ENCODE measurements at places on chromosomes 7 and 10.

- peaks cover 4% of the 10 kb centered on the region for H3K27me3 ChIP-seq
- no peak for DNase-seq
- H3K27ac ChIP-seq: no peak overlapping the region
These were observed 55.7 kb upstream of the PTER start for GRCh38 chr10:16381083-16381482.

DNA sequence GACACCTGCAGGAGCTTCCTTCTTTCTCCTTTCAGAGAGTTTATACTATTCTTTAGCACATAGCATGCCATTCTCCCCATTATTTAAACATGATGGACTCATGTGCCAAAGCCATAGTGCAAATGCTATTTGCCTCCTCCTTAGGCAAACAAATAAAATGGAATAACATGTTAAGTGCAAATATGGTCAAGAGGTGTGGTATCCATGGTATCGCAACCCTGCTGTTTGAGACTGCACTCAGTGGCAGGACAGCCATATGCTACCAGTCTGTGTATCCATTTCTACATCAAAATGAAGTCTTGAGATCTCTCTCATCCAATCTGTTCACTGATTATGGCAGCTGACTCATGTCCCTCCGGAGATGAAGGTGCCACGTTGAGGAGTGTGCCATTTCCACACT, 22.8 kb downstream of the HEPACAM2 start:
- H3K27ac ChIP-seq: no peak overlapping the region
- no peaks in the 10 kb centered on the region for H3K4me1 ChIP-seq
- no peak overlapping the region for H3K4me3 ChIP-seq
- DNase-seq: no peak
- H3K27me3 ChIP-seq: peaks cover 15% of the 10 kb centered on the region

- H3K4me3 ChIP-seq: no peak overlapping the region
- no peak overlapping the region for H3K27ac ChIP-seq
- no peaks in the 10 kb centered on the region for H3K4me1 ChIP-seq
- no peaks in the 10 kb centered on the region for H3K27me3 ChIP-seq
- no peaks in the 10 kb centered on the region for H3K36me3 ChIP-seq
- no peak for DNase-seq
These were observed 141.0 kb downstream of the PTEN start for GRCh38 chr10:88004451-88004850.

DNA sequence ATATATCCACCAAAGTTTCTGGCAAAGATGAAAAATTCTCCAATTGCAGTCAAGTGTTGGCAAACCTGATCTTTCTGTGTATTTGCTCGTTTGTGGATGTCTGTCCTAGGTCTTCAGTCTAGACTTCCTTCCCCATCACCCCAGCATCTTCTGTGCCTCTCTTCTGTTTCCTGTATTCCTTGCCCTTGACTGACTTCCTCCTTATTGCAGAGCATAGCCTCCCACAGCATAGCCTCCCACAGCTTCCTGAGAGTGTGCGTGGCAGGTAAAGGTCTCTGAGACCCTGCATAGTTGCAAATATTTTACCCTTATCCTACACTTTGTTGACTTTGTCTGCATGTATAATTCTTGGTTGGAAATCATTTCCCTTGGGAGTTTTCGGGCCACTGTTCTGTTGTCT, 18.4 kb downstream of the SLC18A2 start:
- no peak overlapping the region for H3K4me3 ChIP-seq
- no peaks in the 10 kb centered on the region for H3K36me3 ChIP-seq
- no peak overlapping the region for H3K27ac ChIP-seq
- H3K4me1 ChIP-seq: no peaks in the 10 kb centered on the region

GRCh38 chr10:120011359-120012130, 119.0 kb downstream of the SEC23IP start:
- no peak for DNase-seq
- peaks cover 29% of the 10 kb centered on the region for H3K27me3 ChIP-seq
- no peak overlapping the region for H3K27ac ChIP-seq
- no peaks in the 10 kb centered on the region for H3K36me3 ChIP-seq

GRCh38 chr7:95427914-95428516, 6.8 kb downstream of the PON2 start:
- no peaks in the 10 kb centered on the region for H3K4me1 ChIP-seq
- no peak overlapping the region for H3K27ac ChIP-seq
- H3K4me3 ChIP-seq: no peak overlapping the region
- no peaks in the 10 kb centered on the region for H3K27me3 ChIP-seq
- DNase-seq: no peak

GRCh38 chr7:139627831-139628230, 104.3 kb downstream of the CLEC2L start:
- H3K36me3 ChIP-seq: peaks cover 14% of the 10 kb centered on the region
- no peak overlapping the region for H3K27ac ChIP-seq
- no peak for DNase-seq

GRCh38 chr7:155191901-155192478, 105.7 kb upstream of the INSIG1 start:
- H3K27me3 ChIP-seq: peaks cover 4% of the 10 kb centered on the region
- H3K4me3 ChIP-seq: no peak overlapping the region
- H3K4me1 ChIP-seq: peaks cover 28% of the 10 kb centered on the region
- H3K36me3 ChIP-seq: peaks cover 7% of the 10 kb centered on the region
- DNase-seq: no peak

- DNase-seq: no peak
- no peak overlapping the region for H3K4me3 ChIP-seq
- no peak overlapping the region for H3K27ac ChIP-seq
- H3K36me3 ChIP-seq: no peaks in the 10 kb centered on the region
These were observed 2.9 kb upstream of the WDFY4 start for GRCh38 chr10:48681740-48682139.

DNA sequence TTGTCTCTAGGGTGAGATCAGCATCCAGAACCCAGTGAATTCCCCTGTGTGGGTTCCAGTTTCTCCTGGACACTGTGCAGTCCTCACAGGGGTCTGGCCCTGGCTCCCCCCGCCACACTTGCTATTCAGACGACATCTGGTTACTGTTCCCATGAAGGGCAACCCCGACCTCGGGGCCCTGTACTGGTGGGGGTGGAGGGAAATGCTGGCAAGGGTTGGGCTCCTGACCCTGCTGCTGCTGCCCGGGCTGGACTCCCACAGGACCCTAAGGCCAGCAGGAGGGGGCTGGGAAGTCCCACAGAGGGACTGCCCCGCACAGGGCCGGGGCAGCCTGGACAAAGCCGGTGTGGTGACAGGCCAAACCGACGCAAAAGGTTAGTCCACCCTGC, 768 bp upstream of the CPA1 start:
- H3K4me3 ChIP-seq: no peak overlapping the region
- H3K27me3 ChIP-seq: no peaks in the 10 kb centered on the region
- no peak for DNase-seq
- H3K36me3 ChIP-seq: peaks cover 4% of the 10 kb centered on the region

GRCh38 chr7:107527196-107527595, 36.5 kb downstream of the COG5 start:
- no peaks in the 10 kb centered on the region for H3K27me3 ChIP-seq
- H3K4me3 ChIP-seq: no peak overlapping the region
- no peak for DNase-seq
- peaks cover 5% of the 10 kb centered on the region for H3K4me1 ChIP-seq
- H3K27ac ChIP-seq: no peak overlapping the region

- no peaks in the 10 kb centered on the region for H3K27me3 ChIP-seq
- H3K36me3 ChIP-seq: peaks cover 5% of the 10 kb centered on the region
- H3K27ac ChIP-seq: no peak overlapping the region
These were observed 192.3 kb upstream of the PITRM1 start for GRCh38 chr10:3364768-3365480.

GRCh38 chr10:90344226-90344625, 513.6 kb downstream of the HTR7 start:
- H3K4me3 ChIP-seq: no peak overlapping the region
- H3K27me3 ChIP-seq: no peaks in the 10 kb centered on the region
- DNase-seq: no peak
- no peaks in the 10 kb centered on the region for H3K4me1 ChIP-seq
- no peak overlapping the region for H3K27ac ChIP-seq

DNA sequence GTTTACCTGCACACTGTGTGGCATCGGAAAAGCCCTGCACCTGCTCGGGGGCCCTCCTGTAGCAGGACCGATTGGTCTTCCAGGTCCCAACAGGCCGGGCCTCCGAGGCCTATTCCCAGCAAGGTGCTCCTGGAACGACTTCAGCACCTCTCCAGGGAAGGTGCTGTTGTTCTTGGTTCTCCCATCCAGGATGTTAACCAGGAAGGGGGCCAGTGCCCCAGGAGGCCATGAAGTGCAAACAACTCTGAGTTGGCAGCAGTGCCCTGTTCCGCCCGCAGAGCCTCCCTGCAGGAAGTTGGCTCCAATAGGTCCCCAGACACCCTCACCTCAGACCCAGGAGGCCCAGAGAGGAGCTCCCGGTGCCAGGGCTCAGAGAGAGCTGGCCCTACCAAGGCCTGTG, 64.0 kb upstream of the DUSP5 start:
- no peak overlapping the region for H3K4me3 ChIP-seq
- DNase-seq: peak; percentile 5
- H3K27ac ChIP-seq: no peak overlapping the region
- H3K4me1 ChIP-seq: peaks cover 14% of the 10 kb centered on the region

DNA sequence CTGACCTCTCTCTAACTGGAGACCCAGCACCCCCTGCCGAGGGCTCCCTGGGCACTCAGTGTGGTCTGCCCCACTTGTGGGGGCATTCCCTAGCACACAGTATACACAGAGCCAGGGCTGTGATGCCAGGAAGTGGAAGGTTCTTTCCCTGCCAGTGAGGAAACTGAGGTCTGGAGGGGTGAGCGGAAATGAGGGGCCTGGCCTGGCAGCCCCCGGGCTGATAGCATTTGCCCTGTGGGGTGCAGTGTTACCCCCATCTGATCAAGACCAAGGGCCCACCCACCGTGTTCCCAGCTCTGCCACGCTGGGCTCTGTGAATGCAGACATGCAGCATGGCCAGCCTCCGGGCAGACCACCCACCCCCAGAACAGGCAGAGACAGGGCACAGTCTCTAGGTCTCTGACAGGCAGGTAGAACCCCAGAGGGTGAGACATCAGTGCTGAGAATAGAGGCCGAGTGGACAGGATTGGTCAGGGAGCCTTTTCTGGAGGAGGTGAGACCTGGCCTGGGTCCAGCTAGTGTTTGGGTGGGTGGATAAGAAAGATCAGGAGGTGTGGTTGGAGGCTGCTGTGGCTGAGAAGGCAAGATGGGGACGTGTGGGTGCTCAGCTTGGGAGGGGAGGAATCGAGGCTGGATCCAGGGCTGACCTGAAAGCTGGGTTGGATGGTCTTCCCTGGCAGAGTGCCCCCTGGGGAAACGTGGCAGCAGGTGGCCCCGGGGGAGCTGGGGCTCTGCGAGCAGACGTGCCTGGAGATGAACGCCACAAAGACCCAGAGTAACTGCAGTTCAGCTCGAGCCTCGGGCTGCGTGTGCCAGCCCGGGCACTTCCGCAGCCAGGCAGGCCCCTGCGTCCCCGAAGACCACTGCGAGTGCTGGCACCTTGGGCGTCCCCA, 10.8 kb upstream of the ZNF862 start:
- DNase-seq: no peak
- no peaks in the 10 kb centered on the region for H3K36me3 ChIP-seq
- H3K4me1 ChIP-seq: no peaks in the 10 kb centered on the region
- no peak overlapping the region for H3K4me3 ChIP-seq
- no peak overlapping the region for H3K27ac ChIP-seq

DNA sequence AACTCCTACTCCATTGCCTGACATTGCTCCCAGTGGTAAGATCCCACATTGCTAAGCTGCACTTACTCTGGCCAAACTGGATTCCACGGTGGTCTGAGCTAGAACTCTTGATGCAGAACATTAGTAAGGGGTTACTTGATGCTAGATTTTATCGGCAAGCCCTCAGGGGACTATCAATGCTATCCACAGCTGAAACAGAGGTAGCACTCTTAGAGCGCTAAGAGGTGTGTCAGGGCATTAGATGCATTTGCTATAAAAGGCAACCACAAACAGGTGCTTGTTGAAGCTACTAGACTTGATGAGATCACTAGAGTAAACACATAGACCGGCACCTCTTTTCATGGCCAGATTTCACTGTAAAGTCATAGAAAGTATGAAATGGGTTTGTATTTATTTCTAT, 116.3 kb downstream of the MDFIC start:
- DNase-seq: no peak
- H3K27ac ChIP-seq: no peak overlapping the region
- H3K4me1 ChIP-seq: peaks cover 8% of the 10 kb centered on the region
- H3K27me3 ChIP-seq: no peaks in the 10 kb centered on the region
- no peaks in the 10 kb centered on the region for H3K36me3 ChIP-seq
- no peak overlapping the region for H3K4me3 ChIP-seq

GRCh38 chr7:56127241-56127975, 11.2 kb upstream of the NUPR2 start:
- no peak overlapping the region for H3K4me3 ChIP-seq
- H3K27ac ChIP-seq: no peak overlapping the region
- DNase-seq: no peak
- no peaks in the 10 kb centered on the region for H3K27me3 ChIP-seq

DNA sequence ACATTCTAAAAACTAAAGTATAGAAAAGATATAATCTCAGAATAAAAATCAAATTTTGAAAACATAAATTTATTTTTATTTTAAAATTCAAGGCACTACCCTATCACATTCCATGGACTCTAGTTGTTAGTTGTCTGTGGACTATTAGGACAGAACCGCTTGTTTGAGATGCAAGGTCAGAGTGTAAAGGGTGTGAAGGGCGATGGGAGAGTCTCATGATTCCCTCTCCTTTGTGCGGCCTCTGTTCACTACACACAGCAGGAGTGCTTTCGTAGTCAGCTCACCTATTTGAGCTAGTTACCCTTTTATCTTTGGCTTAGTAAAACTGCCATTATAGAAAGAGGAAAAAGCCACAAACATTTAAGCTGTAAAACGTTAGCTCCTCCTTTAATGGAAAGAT, 189.8 kb upstream of the TEX47 start:
- H3K4me3 ChIP-seq: no peak overlapping the region
- H3K27me3 ChIP-seq: no peaks in the 10 kb centered on the region
- H3K27ac ChIP-seq: no peak overlapping the region
- H3K4me1 ChIP-seq: no peaks in the 10 kb centered on the region

- no peak for DNase-seq
- H3K27ac ChIP-seq: no peak overlapping the region
- H3K27me3 ChIP-seq: peaks cover 11% of the 10 kb centered on the region
- no peak overlapping the region for H3K4me3 ChIP-seq
These were observed 23.0 kb downstream of the DIP2C start for GRCh38 chr10:666237-667012.

GRCh38 chr7:157907091-157907490, 570.3 kb downstream of the DNAJB6 start:
- H3K36me3 ChIP-seq: no peaks in the 10 kb centered on the region
- H3K27ac ChIP-seq: no peak overlapping the region
- H3K4me1 ChIP-seq: no peaks in the 10 kb centered on the region
- no peaks in the 10 kb centered on the region for H3K27me3 ChIP-seq
- DNase-seq: no peak

- peaks cover 7% of the 10 kb centered on the region for H3K4me1 ChIP-seq
- H3K27me3 ChIP-seq: peaks cover 1% of the 10 kb centered on the region
- DNase-seq: no peak
These were observed 156.7 kb upstream of the BET1 start for GRCh38 chr7:94160719-94161435.

GRCh38 chr7:151925446-151926335, 30.6 kb upstream of the GALNTL5 start:
- no peaks in the 10 kb centered on the region for H3K36me3 ChIP-seq
- peaks cover 19% of the 10 kb centered on the region for H3K4me1 ChIP-seq
- DNase-seq: peak; percentile 56

- H3K27me3 ChIP-seq: no peaks in the 10 kb centered on the region
- no peak overlapping the region for H3K4me3 ChIP-seq
- no peak overlapping the region for H3K27ac ChIP-seq
- no peaks in the 10 kb centered on the region for H3K36me3 ChIP-seq
- DNase-seq: no peak
These were observed 221.6 kb downstream of the XPNPEP1 start for GRCh38 chr10:109701633-109702215.

GRCh38 chr10:20485554-20485953, 411.6 kb downstream of the NEBL start:
- H3K4me3 ChIP-seq: no peak overlapping the region
- no peak for DNase-seq
- H3K4me1 ChIP-seq: no peaks in the 10 kb centered on the region
- H3K36me3 ChIP-seq: no peaks in the 10 kb centered on the region
- H3K27me3 ChIP-seq: no peaks in the 10 kb centered on the region
- no peak overlapping the region for H3K27ac ChIP-seq

All from activated CD4-positive, alpha-beta memory T cell treated with anti-CD3 and anti-CD28 coated beads for 36 hours (primary cell).